CD4-positive, alpha-beta T cell treated with Interleukin-2 at 100 ng/mL for 4 hours (primary cell): ENCODE measurements at places on chromosomes 1 and 21.

- no peak for DNase-seq
Measured at GRCh38 chr1:30512914-30513265, 210.5 kb downstream of the MATN1 start.

DNA sequence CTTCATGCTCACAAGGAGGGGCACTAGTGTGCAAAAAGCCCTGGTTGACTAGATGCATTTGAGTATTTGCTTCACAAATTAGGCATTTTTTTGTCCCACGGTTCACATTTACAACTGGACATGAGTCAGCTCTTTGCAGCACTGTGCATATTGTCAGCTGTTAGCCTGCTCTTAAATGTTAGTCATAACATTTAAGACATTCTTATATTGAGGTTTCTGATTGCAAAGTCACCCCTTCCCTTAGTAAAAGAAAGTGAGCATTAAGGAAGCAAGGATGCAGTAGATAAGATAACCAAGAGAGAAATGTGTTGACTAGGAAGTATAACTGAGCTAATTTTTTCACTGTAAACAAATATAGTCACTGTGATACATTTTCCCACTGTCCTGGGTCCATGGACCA, 132.6 kb upstream of the CTTNBP2NL start:
- no peak for DNase-seq

- peak; percentile 62 for DNase-seq
Measured at GRCh38 chr21:42237577-42237976, 18.6 kb downstream of the ABCG1 start.

- no peak for DNase-seq
Measured at GRCh38 chr1:235972311-235972689, 92.6 kb downstream of the NID1 start.

GRCh38 chr1:43691871-43692815, 15.2 kb upstream of the ST3GAL3 start:
- DNase-seq, result no peak

DNA sequence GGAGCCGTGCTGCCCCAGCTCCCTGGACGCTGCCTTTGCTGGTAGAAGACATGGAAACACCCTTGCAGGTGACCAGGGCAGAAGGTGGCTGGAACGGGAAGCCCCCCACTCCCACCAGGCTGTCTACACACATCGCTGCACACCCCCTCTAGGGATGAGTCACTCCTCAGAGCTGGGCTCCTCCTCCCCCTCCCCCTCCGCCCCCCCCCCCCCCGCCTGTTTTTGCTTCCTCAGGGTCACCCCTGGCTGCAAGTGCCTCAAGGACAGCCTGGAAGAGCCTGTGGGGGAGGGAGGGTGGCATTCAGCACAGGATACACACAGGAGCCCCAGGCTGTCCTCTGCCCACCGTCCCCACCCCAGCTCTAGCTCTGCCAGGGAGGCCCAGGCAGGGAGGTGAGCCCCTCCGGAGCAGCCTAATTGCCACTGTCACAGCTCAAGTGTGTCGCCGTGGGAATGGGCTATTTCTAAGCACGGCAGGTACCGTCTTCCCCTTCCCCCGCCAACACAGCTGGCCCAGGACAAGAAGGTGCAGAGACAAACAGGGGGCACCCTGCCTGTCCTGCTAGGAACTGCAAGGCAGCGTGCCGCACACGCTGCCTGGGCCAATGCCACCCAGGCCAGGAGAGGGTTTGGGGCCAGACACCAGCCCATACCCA, 2.5 kb downstream of the FNDC10 start:
- DNase-seq, result no peak

DNA sequence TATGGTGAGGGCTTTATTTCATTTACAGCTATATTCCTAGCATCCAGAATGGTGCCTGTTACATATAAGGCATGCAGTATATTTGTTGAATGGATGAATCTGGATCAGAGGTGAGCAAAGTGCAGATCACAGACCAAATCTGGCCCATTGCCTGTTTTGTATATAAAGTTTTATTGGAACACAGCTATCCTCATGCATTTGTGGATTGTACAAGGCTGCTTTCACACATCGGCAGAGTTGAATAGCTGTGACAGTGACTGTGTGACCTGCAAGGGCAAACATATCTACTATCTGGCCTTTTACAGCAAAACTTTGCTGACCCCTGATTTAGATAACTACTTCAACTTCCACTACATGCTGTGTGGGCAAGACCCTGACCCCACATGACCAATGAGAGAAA, 54.0 kb upstream of the MRPS6 start:
- no peak for DNase-seq

DNA sequence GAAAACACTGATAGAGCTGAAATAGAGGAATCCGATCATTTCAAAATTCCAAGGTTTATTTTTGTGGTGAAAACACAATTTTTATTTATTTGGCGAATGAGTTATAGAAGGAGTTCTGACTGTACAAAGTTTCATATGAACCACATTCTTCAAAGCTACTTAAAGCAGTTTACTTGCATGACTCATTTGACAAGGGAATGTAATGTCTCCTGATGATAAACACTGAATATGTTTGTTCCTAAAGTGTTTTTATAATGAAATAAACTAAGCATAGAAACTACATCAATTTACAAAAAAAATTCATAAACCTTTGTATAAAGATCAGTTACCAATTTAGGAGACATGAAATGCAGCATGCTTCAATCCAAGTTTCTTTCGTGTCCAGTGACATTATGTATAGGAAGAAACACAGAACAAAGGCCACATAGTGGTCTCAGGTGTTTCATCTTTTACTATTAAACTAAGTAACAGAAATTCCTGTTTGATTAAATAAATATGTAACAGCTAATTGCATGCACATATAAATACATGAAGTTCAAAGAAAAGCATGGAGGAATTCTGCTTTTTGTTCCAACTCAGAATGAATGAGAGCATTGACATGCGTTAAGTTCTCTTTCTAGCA, 2.5 kb downstream of the PRKACB start:
- DNase-seq, result peak; percentile 42

GRCh38 chr1:176466514-176466913, 3.5 kb downstream of the PAPPA2 start:
- DNase-seq, result no peak

DNA sequence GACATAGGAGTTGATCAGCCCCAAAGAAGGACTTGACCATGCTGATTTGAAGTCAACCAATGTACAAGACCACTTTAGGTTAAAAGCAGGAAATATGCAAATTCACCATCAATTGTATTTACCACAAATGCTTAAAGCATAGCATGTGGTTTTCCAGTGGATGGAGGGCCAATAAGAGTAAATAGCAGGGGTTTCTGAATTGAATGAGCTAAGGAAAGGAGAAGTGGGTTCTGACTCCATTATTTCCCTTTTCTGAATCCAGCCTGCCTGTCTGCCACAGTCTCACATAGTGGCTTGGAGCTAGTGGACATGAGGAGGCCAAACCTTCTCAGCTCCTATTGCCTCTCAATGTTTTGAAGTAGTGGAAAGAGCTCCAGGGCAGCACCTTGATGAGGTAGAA, 7.2 kb upstream of the TNFSF18 start:
- no peak for DNase-seq
